Midbrain (tissue), 1 donor: ENCODE measurements at places on chromosomes 11 and 22.

DNA sequence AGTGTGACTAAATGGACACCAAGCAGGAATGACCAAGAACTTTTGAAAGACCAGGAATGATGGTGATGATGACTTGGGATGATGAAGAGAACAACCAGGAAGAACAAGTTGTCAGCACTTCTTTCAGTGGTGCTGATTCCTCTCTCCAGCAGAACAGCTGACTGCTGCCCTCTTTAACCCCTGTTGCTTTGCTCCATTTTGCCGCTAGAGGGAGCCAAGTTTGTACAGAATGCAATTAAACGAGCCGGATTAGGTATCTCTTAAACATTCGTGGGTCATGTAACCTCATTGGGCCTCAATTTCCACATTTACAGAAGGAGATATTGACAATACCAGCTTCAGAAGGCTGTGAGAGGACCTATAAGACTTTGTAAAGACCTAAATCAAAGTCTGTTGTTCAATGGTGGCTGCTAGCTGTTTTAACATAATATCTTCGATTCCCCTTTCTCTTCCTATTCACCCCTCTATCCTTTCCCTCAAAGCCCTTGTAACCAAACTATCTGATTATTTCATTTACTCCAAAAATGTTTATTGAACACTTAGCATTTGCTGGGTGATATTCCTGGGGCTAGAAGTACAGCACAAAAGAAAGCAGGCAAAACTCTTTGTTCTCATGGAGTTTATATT is 1.9 kb downstream of the OR4S1 start:
- DNase-seq: peak; percentile 80

DNA sequence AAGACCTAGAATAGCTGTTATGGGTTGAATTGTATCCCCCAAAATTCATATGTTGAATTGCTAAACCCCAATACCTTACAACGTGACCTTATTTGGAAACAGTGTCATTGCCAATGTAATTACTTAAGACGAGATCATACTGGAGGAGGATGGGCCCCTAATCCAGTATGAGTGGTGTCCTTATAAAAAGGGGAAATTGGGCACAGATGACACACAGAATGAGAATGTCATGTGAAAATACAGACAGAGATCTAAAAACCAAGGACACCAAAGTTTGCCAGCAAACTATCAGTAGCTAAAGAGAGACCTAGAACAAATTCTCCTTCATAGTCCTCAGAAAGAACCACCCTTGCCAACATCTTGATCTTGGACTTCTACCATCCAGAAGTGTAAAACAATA is 127.7 kb downstream of the ATXN10 start:
- DNase-seq: no peak

- DNase-seq: no peak
These were observed 153.0 kb downstream of the BBOX1 start for GRCh38 chr11:27193434-27194225.

- no peak for DNase-seq
These were observed 18.9 kb upstream of the PISD start for GRCh38 chr22:31680861-31681341.

- DNase-seq: no peak
These were observed 32.6 kb downstream of the TEAD1 start for GRCh38 chr11:12706545-12707499.

GRCh38 chr22:45678961-45679912 is 7.6 kb downstream of the ATXN10 start:
- DNase-seq: no peak

GRCh38 chr11:107457558-107458271 is at the start of gene CWF19L2:
TSS of gene CWF19L2 (minus strand) at chr11:107457825. CDS start at chr11:107457816, 9 bp downstream.
- peak; percentile 97 for DNase-seq

GRCh38 chr11:33692541-33692940 is 8.1 kb downstream of the C11orf91 start:
- DNase-seq: no peak

DNA sequence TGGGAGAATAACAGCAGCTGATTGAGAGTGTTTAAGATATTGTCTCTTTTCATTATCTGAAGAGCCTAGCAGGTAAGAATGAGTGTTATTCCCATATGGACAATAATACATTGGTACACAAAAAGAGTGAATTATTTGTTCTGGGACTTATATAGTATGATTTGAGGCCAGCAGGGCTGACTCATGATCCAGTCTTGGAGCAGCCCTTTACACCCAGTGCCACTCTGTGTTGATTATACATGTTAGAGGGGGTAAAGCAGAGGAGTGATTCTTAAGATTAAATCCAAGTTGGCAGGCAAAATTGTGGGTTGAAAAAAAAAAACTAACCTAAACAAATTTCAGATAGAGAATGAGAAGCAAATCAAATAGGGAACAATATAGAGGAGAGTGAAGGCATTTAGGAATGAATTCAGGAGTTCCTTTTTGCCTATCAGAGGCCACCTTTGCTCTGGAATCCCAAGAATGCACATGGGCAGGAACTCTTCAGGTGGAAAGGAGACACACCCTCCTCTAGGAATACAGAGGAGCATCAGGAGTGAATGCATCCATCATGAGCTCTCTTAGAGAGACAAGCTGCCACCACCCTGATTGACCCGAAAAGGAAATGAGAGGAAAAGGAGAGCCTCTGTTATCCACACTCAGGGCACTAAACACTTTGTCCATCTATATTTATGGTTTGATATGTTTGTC is 19.2 kb upstream of the MRGPRX1 start:
- no peak for DNase-seq

DNA sequence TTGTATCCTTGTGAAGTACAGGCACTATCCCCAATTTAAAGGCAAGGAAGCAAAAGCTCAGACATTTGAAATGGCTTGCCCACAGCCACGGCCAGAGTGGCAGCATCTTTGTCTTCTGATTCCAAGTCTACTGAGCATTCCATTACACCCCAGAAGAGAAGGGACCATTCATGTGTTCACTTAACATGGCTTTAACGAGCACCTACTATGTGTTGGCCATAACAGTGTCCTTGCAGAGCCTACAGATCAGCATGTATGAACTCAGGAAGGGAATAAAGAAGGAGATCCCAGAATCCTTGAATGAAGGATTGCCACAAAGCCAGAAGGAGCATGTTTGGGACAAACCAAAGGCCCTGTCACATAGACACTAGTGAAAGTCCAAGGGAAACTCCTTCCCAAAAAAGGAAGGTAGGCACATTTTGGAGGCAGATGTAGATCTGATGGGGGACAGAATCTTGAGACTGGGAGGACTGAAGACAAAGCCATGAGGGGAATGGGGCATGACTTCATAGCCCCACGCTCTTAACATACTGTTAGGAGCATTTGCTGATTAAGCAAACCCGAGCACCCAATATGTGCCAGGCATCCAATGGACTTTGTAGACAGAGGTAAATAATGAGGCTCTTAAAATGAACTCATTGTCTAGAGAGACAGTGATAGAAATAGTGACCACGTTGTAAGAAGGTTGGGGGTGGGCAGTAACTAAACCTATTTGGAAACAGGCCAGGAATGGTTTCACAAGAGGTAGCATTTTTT is 54.9 kb downstream of the P4HA3 start:
- DNase-seq: no peak
